ENCODE measurements at places on chromosomes 5 and 9.

- DNase-seq = no peak
Measured at GRCh38 chr9:95137587-95138145, 179.8 kb downstream of the FANCC start.

- no peak for DNase-seq
Measured at GRCh38 chr9:130382636-130383349, 62.0 kb upstream of the ASS1 start.

- DNase-seq = peak; percentile 86
Measured at GRCh38 chr5:956941-957747, 51.5 kb upstream of the NKD2 start.

DNA sequence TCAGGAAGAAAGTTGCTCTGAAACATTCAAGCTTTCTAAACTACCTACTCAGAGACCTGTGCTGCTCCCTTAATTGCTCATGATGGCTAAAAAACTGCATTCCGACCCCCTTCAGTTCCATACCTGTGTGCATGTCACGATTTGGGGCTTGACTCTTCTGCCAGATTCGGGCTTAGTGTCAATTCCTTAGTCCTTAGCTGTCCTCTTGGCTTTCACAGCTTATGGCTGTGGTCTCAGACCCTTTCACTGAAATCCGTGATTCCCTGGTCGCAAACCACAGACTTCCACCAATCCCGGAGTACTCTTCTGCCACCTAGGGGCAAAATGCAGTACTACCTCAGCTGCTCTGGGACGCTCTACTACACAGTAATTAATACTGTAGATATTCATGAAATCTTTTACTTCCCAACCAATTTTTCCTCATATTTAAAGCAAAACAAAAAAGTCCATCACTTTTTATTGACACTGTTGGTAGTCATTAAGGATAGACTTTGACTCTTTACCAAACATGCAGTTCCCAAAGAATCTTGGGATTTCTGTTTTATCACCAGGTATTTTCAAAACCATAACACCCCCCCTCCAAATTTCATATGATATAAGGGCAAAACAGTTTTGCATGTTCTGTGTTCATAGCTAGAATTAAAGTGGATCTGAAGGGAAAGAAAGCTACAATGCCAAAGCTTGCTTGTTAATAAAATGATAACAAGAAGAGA, 617.4 kb downstream of the SLCO4C1 start:
- peak; percentile 34 for DNase-seq

DNA sequence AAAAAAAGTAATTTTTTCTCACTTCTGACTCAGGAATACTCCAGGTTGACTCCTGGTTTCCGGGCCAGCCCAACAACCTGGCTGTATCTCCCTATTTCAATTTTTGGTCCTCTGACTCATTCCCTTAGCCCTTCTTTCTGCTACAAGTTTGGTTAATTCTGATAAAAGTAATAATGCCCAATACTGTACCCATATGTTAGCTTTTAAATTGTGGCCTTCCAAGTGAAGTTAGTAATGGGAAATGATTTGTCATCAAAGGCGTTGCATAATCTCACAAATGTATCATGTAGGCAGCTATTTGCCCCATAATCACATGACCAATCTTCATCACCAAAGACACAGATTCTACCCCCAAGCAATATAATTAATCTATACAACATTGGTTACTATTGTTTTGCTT, 31.1 kb upstream of the BNC2 start:
- DNase-seq = no peak

GRCh38 chr5:15446552-15446951, 53.4 kb upstream of the FBXL7 start:
- DNase-seq = peak; percentile 25

DNA sequence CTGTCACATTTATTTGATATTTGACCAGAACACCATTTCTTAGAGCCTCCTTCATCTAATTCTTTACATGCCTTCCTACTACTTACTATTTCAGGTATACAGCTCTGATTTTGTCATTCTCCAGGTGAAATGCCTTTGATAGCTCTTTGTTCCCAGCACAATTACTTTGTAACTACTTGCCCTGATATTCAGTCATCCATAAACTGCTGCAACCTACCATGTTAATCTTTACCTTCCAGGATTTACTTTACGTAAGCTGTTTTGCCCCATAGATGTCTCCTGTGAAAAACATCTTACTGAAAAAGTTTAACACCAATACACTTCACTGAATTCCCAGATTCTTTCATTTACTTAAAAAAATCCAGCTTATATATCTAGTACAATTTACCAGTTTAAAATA, 443.8 kb upstream of the CYLC2 start:
- no peak for DNase-seq

GRCh38 chr5:159051421-159052282, 48.1 kb downstream of the EBF1 start:
- DNase-seq = no peak

DNA sequence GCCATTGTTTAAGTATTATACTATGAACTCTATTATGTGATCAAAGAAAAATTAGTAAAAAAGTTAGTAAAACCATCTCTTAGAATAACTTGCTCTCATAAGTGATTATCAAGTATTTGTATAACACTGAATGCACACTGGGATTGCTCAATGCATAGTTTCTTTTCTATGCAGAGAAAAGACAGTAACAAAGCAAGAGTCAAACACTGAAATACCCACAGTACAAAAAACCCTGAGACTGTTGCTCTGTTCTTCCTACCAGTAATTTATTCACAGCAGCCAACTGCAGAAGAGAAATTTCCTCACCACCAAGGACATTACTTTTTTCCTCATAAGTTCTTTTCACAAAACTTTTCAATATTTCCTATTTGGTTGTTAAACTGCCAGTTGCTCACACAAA, 634.4 kb downstream of the DTWD2 start:
- DNase-seq = no peak

GRCh38 chr5:132748522-132749000, 1.3 kb downstream of the CCNI2 start:
- no peak for DNase-seq

DNA sequence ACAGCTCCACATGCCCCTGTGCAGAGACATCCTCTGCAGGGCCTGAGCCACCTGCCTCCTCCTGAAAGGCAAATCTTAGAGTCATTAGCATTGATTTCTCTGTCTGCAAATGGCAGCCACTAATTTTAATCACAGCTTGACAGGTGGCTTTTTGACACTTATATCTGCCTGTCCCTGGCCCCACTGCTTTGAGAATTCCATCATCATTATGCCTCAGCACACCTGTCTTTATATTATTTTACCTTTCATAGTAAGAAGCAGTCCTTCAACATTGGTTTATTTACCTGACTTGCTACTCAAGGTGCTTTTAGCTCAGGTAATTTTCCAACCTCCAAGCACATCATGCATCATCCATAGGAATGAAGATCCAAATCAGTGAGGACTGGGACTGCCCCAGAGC, 451.3 kb downstream of the MTRR start:
- no peak for DNase-seq

DNA sequence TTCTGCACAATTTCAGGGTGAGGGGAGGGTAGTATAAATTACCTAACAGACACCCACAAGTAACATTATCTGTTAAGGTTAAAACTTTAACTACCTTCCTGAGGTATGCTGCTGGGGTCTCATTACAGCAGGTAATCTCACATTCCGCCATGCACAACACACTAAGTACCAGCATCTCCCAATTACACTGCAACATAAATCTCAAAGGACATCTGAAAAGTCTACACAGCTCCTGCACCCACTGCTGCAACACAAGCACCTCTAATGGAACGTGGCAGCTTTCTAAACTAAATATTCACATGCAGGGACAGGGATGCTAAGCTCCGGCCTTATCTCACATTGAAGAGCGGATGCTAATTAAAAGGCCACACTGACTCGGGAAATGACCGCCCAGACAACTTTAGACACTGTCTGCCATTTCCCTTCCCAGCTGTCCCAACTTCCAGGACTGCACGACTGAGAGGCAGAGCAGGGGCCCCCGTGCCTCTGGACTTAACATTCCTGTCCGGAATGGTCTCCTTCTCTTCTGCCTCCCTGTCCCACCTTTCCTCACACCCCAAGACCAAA, 45.9 kb downstream of the PSMB7 start:
- no peak for DNase-seq

DNA sequence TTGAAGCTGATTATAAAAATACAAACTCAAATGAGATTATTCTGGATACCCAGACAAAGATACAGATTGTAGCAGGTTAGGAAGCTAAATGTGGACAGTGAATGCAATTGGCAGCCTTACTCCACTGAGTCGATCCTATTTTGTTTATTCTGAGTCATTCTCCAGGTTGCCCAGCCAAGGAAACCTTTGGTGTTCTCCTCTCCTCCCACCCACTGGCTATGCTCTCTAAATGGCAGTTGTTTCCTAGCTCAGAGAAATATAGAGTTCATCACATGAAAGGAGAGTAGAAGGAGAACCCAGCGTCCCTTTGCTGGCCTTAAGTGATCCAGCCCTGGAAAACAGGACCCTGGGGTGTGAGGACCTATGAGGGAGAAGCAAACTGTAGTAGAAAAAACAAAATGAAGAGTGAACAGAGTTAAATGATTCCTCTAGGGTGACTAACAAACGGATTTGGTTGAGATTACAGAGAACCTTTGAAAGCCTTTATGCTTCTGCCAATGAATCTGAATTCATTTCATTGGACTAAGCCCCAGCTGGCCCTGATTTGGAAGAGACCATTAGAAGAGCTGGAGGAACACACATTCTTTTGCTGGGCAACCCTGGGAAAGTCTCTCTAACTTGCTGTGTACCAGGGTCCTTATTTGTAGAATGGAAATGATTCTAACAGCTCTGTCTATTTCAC, 95.1 kb downstream of the BRINP1 start:
- DNase-seq = no peak

- no peak for DNase-seq
Measured at GRCh38 chr9:136146126-136147037, 27.7 kb upstream of the TMEM250 start.

- DNase-seq = no peak
Measured at GRCh38 chr9:16571127-16571802, 299.2 kb downstream of the BNC2 start.

GRCh38 chr9:17863213-17863883, 284.5 kb downstream of the SH3GL2 start:
- no peak for DNase-seq

GRCh38 chr5:151221574-151221973, 2.3 kb downstream of the CCDC69 start:
- DNase-seq = no peak

- DNase-seq = no peak
Measured at GRCh38 chr9:125942125-125942524, 195.0 kb downstream of the PBX3 start.

GRCh38 chr9:16773116-16773515, 97.4 kb downstream of the BNC2 start:
- DNase-seq = no peak

GRCh38 chr9:29211580-29212396, 1638.5 kb upstream of the C9orf72 start:
- no peak for DNase-seq

DNA sequence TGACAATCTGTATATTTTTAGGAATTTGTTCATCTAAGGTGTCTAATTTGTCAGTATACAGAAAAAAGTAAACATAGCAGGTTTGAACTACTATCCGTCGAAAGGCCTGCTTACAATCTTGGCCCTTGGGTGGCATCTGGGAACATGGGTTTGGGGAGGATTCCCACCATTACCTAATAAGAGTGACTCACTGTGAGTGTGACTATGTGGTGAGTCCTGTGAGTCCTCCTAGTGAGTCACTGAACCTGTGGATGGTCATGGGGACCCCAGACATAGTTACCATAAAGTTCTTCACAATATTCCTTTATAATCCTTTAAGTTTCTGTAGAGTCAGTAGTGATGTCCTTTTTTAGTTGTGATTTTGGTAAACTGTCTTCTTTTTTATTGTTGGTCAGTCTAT, 37.0 kb downstream of the RNF130 start:
- DNase-seq = no peak

DNA sequence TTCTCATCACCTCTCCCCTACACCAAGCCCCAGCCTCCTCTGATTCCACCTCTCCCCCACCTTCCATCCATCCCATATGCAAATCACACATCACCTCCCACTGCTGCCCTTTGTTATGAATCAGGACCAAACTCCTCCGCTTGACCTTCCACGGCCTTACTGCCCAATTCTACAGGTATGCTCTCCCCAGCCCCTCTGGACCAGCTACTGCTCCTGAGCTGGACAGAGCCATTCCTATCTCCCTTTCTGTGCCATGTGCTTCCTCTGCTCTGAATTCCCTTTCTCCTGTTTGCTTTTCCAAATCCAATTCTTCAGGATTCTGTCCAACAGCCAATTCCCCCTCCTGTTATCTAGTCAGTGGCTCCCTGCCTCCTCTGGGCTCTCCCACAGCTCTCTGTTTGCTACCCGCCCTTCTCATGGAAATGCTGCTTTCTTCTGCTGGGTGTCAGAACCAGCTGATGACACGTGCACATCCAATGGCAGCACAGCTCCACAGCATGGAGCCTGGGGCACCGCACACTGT, 8.3 kb downstream of the FABP6 start:
- DNase-seq = no peak

DNA sequence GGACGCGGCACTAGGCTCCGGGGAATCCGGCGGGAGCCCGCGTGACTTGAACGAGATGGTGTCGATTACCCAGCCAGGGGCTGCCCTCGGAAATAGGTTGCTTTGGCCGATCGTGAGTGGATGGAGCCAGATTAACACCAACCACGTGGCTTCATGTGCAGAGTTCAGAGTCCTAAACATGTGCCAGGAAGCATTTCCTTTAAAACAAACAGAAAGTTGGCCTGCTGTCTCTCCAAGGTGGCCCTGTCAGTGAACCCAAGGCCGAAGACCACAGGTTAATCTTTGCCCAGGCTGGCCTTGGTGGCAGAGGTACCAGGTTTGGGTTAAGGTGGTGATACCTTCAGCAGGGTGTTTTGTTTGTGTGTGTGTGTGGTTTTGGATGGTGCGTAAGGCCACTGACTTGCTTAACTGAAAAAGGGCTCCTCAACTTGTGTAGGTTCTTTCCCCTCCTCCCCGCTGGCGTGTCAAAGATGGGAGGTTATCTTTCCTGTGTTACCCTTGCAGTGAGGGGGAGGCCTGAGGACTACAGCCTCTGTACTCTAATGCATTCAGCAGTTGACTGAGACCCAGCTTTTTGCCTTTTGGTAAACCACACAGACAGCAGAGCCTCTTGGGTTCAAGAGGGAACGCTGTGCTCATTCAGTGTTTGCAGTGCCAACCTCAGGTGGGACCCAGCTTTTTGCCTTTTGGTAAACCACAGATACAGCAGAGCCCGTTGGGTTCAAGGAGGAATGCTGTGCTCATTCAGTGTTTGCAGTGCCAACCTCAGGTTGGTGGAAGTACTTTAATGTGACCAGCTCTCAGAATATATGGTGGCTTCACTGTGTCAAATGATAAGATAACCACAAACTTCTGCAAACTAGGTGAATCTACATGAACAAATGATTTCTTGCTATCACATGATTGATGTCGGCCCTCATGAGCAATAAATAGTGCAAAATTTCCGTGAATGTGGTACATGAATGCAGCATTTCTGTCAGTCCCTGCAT, 1.4 kb downstream of the IQGAP2 start:
- DNase-seq = no peak

- DNase-seq = no peak
Measured at GRCh38 chr9:104745852-104746251, 1.6 kb upstream of the NIPSNAP3A start.

GRCh38 chr9:136244122-136244968, 1.3 kb downstream of the QSOX2 start:
- no peak for DNase-seq
